ENCODE measurements at places on chromosomes 13 and 19.

- no peak for DNase-seq
Observed at GRCh38 chr19:45296355-45296754, 26.3 kb downstream of the CKM start.

- no peak for DNase-seq
Observed at GRCh38 chr13:33362986-33363727, 77.6 kb upstream of the STARD13 start.

- DNase-seq: no peak
Observed at GRCh38 chr19:20444202-20444885, 121.2 kb downstream of the ZNF737 start.

- DNase-seq: no peak
Observed at GRCh38 chr19:35715981-35716800, 1.6 kb upstream of the KMT2B start.

- peak; percentile 71 for DNase-seq
Observed at GRCh38 chr19:2274931-2275535, 6.9 kb downstream of the PEAK3 start.

DNA sequence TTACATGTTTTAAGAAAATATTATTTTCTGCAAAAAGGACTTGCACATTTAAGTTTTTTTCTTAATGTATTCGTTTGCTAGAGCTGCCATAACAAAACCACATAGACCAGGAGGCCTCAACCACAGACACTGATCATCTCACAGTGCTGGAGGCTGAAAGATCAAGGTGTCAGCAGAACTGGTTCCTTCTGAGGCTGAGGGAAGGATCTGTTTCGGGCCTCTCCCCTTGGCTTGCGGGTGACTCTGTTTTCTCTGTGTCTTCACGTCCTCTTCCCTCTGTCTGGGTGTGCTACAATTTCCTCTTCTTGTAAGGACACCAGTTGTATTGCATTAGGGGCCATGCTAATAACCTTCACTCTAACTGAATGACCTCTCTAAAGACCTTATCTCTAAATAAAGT lies 364.2 kb downstream of the IRS2 start:
- DNase-seq: no peak
